ENCODE measurements at places on chromosomes 3 and 15. TPM values are rescaled to one million over a fixed set of nuclear protein-coding genes. Genes with fewer than 3 reads are reported as not detected.
A peak's percentile ranks its signal among the peaks of the same experiment; 100 is the strongest.

DNA sequence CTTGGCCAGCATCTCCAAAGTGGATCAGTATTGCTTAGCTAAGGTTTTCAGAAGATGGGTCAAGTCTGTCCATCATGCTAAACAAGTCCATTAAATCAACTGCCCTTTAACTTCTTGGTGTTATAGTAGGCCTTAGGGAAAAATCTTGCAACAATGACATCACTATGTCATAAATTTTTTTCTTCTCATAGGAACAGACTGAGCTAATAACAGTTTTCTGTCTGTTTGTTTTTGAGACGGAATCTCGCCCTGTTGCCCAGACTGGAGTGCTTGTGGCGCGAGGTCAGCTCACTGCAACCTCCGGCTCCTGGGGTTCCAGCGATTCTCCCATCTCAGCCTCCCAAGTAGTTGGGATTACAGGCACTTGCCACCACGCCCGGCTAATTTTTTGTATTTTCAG, 94.2 kb downstream of the EFL1 start:
- DNase-seq = no peak

DNA sequence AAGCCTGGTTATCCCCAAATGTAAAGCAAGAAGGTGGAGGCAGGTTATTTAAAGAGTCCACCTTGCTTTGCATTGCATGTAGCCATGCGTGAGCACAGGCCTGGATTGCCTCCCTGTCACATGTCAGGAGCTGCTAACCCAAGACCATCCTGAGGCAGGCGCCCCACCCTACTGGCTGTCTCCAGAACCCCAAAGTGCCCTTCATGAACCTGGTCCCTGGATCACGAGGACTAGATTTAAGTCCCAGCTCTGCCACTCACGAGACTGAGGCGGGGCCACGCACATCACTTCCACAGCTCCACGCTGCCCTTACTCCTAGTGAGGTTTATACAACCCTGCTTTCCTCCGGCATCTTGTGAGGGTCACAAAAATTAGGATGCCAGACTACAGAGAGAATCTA, 17.6 kb downstream of the MRPL46 start:
- no peak for DNase-seq

DNA sequence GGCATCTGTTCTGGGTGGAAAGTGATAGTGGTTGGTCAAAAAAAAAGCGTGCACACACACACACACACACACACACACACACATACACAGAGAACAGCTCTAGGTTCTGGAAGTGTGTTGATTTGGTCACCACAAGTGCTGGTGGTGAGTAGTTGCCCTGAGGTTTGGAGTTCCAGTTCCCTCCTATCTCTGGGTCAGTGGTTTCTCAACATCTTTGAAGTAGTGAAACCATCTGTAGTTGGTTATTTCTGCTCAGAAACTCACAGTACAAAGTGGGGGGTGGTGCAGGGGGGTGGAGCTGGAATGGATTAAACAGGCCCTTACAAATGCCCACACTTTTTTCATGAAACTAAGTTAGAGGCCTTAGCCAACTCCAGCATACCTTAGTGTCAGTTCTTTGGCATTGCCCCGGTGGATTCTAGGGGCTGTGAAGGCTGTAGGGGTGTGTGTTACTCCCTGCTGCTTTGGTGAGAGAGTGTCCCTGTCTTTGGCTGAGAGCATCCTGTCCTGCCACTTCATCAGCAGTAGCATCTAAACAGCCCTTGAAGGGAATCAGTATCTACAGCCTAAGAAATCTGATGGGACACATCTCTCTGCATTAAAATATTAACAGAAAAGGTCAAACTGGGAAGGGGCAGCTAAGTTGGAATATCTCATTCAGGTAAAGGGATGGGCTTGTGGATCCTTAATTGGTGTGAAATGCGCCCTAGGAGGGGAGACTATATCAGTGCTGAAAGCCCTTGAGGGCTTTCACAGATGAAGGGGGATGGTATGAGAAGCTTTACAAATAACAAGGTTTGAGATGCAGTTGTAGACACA, 20.6 kb downstream of the SMAD3 start:
- peak; percentile 90 for DNase-seq

GRCh38 chr3:186273586-186273985, 88.4 kb downstream of the DGKG start:
- DNase-seq = no peak

- DNase-seq = no peak
These were observed 381.0 kb upstream of the RGMA start for GRCh38 chr15:93469994-93470393.

DNA sequence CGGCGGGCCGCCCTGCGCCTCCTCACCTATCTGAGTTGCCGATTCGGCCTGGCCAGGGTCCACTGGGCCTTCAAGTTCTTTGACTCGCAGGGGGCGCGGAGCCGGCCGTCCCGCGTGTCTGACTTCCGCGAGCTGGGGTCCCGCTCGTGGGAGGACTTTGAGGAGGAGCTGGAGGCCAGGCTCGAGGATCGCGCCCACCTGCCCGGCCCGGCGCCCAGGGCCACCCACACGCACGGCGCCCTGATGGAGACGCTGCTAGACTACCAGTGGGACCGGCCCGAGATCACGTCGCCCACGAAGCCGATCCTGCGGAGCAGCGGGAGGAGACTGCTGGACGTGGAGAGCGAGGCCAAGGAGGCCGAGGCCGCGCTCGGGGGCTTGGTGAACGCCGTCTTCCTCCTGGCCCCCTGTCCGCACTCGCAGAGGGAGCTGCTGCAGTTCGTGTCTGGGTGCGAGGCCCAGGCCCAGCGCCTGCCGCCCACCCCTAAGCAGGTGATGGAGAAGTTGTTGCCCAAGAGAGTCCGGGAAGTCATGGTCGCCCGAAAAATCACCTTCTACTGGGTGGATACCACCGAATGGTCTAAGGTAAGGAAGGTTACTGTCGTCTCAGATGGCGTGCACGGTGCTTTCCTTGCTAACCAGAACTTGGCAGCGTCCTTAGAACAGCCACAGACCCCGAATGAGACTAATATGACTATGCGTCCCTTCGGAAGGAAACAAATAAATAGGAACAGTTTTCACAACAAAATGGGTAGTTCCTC, 567 bp downstream of the TICRR start:
- peak; percentile 1 for DNase-seq

CHCHD4 gene
- polyA plus RNA-seq = 12.4 TPM

DNA sequence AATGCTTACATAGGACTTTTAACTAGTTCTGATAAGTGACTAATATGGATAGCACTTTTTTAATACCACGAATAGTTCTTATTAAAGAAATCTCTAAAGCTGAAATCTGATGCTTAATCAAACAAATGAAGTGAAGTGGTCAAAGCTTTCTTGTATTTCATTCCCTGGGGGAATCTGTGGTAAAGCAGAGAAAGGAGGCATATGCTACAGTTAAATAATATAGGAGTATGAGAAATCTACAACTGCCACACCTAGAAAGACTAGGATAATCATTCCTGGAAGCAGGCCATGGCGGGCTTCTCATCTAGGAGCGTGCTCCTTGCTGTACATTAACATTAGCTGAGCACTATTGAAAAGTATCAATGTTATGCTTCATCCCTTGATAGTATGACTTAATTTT, 835.7 kb downstream of the OTOL1 start:
- DNase-seq = no peak

- DNase-seq = no peak
These were observed 17.3 kb upstream of the SLC28A2 start for GRCh38 chr15:45234562-45235235.

DNA sequence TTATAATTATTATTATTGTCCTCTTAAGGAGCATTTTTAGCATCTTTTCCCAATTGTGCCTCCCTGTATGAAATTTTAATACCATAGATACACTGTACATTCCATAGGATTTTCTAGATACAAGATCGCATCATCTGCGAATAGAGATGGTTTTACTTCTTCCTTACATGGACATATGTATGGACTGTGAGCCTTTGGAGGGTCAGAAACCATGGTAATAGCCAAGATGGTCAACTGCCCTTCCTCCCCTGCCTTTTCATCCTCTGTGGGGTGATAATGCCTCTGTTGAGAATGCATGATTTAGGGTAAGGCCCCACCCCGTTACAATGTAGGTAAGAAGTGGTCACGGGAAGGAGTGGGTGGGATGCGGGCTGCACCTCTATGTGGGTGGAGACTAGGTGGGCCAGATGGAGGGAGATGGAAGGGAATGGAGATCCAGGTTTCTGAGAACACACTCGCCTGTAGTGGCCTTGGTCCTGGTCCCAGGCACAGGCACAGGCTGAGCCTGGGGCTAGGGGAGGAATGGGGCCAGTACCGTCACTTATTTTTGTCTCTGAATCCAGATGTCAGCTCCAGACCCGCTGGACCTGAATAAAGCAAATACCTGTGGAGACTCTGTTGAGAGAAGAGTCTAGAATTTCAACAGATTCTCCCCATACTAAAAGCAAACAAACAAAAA, 31.7 kb downstream of the GOLGA6A start:
- no peak for DNase-seq

DNA sequence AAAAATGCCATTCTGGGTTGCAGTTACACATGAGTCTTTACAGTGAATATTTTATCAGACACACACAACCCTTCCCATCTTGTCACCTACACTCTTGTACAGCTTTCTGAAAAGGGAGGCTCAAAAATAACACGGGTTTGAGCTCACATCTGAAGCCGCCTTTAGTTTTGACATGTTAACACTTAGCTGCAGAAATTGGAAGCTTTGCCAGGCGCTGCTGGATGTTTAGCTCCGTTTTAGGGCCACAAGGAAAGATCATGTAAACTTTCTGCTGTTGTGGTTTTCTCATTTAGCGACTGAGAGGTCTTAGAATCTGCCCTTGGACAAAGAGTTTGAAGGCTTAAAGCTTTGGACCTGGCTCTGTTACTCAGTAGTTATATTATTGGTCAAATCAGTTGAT, 120.1 kb downstream of the OXNAD1 start:
- no peak for DNase-seq
